ENCODE measurements at places on chromosomes 5 and 9.

DNA sequence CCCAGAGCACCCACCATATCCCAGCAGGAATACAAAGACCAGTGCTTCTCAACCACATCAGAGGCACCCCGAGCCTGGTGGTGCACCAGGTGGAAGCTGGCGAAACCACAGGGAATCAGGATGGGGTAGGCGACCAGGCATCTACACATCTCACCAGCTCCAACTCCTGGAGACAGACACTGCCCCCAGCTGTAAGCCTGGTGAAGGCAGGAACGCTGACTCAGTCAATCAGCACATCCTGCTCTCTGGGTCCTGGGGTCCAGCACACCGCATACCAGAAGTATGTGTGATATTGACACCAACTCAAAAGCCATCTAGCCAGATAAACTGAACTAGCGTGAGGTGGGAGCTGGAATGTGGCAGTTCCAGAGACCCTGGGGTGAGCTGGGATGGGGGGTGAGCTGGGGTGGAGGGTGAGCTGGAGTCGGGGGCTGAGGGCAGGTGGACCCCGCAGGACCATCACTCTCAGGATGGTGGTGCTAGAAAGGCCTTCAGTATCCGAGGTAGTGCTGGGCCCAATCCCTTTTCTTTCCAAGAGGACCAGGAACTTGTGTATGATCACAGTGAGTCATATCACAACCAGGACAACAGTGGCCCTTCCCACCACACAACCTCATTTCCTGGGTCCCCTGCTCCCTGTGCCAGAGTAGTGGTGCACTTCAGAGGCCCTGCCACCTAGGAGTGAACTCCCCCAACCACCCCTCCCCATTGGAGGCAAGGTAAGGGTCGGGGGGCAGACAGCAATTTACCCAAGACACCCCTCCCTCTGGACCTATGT lies 2.5 kb downstream of the DBN1 start:
- DNase-seq, result no peak

- DNase-seq, result no peak
Measured at GRCh38 chr9:214648-215493, at the start of gene DOCK8. Gene DOCK8 (plus strand): TSS chr9:214865. CDS start chr9:214977, 112 bp downstream.

DNA sequence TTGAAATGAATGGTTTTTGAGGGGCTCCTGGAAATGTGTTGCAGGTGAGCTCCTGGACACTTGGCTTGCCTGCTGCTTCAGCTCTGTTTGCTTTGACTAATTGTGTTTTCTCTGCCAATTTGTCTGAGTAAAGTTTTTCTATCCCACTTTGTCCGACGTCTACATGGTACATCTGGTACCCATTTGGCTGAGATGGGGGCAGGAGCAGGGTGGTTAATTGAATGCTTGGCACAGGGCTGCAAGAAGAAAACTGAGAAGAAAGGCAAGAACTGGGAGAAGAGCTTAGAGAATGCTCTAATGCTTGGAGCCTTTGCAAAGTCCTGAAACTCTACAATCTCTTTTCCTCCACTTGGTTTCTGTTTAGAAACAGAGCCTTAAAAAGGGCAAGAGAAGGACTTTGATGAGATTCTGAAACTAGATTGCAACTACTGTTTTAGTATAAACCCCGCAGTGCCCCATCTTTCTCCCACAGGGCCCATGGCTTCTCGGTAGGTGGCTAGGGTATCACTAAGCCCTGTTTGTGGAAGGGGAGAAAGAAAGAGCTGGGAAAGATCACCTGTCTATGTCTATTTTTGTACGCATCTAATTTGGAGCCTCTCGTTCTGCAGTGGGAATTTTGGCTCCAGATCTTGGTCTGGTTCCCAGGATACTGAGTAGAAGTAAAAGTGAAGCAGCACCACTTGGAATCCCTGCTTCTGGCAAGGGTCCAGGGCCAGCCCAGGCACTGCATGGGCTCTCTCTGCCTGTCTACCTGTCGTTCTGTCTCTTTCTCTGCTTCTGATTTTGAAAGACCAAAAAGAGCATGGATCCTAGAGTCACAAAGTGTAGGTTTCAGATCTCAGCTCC lies 214.4 kb downstream of the SEMA6A start:
- no peak for DNase-seq

GRCh38 chr5:153122403-153122802 lies 368.1 kb upstream of the GRIA1 start:
- no peak for DNase-seq

DNA sequence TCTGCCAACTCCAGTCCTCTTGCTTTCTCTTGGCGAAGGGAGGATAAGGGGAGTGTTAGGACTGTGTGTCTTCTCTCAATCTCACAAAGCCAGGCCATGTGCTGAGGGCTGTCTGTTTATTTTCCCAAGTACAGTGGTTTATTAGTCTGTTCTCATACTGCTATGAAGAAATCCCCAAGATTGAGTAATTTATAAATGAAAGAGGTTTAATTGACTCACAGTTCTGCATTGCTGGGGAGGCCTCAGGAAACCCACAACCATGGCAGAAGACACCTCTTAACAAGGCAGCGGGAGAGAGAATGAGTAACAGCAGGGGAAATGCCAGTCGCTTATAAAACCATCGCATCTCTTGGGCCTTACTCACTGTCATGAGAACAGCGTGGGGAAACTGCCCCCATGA lies 36.2 kb upstream of the CKS2 start:
- no peak for DNase-seq

- no peak for DNase-seq
Measured at GRCh38 chr9:113589890-113590289, 126.4 kb downstream of the RGS3 start.

DNA sequence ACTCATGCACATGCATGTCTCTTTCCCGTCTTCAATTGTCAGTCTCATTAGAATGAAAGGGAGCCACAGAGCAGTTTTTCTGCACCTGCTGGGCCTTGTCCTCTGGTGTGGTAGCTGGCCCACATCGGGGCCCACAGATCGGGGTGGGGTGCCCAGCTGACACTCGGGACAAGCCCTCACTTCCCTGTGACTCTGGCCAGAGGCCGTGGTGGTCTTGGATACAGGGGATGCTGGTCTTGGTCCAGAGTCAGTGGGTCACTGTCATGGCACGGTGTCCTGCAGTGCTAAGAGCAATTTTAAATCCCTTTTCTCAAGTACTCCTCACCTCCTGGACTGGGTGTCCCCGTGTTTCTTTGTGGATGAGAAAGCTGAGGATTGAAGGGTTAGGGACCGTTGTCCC lies 193.2 kb downstream of the CACNA1B start:
- DNase-seq, result no peak

DNA sequence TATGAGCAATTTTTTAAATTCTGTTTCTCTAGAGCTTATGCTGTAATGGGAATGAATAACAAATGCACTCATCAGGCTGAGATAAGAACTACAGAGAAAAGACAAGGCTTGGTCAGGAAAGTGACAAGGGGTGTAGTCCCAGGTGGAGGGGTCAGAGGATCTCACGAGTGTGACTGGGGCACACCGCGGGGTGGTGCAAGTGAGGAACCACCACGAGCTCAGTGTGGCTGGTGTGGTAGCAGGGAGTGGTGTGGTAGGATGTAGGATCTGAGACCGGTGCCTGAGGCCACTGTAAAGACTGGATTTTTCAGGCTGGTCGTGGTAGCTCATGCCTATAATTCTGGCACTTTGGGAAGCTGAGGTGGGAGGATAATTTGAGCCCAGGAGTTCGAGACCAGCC lies 9.0 kb downstream of the ANXA6 start:
- no peak for DNase-seq

GRCh38 chr5:132454361-132454760 lies 36.2 kb downstream of the IRF1 start:
- DNase-seq, result no peak

- no peak for DNase-seq
Measured at GRCh38 chr5:92017776-92018175, 634.7 kb upstream of the ARRDC3 start.

DNA sequence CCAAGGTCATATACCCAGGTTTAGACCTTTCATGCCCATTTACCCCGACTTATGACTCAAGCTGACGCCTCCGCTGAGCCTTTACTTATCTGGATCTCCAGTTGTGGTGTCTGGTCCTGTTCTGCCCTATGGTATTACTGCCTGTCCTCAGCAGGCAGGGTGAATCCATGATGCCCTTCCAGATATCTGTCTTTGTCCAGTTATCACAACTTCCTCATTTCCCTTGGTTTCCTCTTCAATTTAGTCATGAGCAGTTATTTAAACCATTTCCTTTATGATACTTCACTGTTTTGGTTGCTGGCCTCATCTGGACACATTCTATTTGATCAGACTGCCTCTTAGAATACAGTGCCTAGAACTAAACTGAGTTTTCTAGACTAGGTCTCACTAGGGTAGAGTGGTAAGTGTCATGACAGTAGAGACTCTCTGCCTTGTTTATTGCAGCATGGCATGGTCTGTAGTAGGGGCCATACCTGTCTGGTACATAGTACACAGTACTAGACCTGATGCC lies 93.3 kb downstream of the MELK start:
- no peak for DNase-seq

GRCh38 chr5:158039441-158039840 lies 180.5 kb upstream of the CLINT1 start:
- DNase-seq, result no peak

Measured in cerebellar nuclear complex (tissue), 1 donor.